ENCODE measurements at places on chromosomes 4 and X.

- DNase-seq: no peak
- no peak overlapping the region for H3K27ac ChIP-seq
- H3K36me3 ChIP-seq: no peaks in the 10 kb centered on the region
- no peaks in the 10 kb centered on the region for H3K4me1 ChIP-seq
- H3K4me3 ChIP-seq: no peak overlapping the region
- no peaks in the 10 kb centered on the region for H3K27me3 ChIP-seq
Measured at GRCh38 chr4:10667701-10668326, 16.8 kb downstream of the CLNK start.

DNA sequence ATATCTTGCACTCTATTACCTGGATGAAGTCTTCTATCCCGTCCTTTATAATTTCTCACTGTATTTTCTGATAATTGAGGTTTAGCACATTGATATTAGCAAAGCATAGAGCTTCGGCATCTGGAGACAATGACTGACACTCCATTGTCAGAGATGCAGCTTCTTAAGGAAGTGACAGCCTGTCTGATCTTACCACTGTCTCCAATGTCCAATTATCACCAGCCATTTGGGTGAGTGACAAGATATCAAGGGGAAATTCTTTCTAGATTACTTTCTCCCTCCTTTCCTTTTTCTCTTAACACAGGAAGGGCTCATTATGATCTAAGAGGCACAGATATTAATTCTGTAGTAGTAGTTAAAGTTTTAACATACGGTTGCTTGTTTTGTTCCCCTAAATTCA is 86.4 kb downstream of the LDB2 start:
- no peaks in the 10 kb centered on the region for H3K36me3 ChIP-seq
- DNase-seq: no peak
- H3K27me3 ChIP-seq: no peaks in the 10 kb centered on the region

DNA sequence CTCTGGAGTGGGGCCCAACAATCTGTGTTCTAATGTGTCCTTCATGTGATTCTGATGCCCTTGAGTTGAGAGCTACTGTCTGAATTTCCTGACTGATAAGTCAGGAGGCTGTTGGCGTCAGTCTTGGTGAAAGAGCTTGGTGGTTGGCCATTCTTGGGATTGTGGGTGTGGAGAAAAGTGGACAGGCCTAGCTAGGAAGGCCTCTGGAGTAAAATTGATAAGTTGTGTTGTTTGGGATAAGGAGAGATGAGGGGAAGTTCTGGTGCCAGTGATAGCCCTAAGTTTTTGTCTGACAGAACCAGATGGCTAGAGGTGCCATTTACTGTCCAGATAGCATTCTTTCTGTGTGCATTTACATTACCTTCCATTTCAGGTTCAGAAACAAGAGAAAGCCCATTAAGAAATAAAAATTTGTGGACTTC is 11.7 kb downstream of the NSD2 start:
- no peak for DNase-seq
- peaks cover 7% of the 10 kb centered on the region for H3K36me3 ChIP-seq
- no peak overlapping the region for H3K27ac ChIP-seq

- peak; percentile 7 for DNase-seq
- no peaks in the 10 kb centered on the region for H3K4me1 ChIP-seq
- no peak overlapping the region for H3K4me3 ChIP-seq
- H3K36me3 ChIP-seq: peaks cover 6% of the 10 kb centered on the region
Measured at GRCh38 chr4:98352396-98352795, 91.2 kb downstream of the RAP1GDS1 start.

GRCh38 chr4:12409507-12410190 is 981.0 kb upstream of the HS3ST1 start:
- H3K4me3 ChIP-seq: no peak overlapping the region
- no peak overlapping the region for H3K27ac ChIP-seq
- no peaks in the 10 kb centered on the region for H3K4me1 ChIP-seq
- no peak for DNase-seq
- H3K36me3 ChIP-seq: no peaks in the 10 kb centered on the region

DNA sequence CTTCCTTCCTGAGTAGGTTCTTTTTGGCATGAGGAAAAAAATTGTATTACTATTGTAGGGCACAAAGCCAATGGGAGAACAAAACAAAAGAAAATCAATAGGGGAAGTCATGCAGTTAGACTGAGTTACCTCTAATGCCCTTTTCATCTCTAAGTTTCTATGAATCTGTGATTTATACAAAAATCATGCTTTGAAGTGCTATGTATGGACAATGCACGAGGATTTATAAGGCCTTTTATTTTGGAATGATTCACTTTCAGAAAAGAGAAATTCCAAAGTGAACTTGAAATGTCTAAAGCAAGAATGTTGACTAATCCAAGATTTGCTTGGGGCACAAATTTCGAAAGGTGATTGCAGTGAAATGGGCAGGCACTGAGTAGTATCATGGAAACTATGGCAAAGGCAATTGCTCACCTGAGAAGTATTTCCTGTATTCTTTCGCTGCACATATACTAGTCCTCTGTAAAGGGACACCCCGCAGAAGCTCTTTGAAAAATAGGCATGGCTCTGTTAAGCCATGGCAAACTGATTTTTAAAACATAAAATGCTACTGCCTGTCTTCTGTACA is 52.8 kb downstream of the ADGRG4 start:
- no peak overlapping the region for H3K27ac ChIP-seq
- H3K36me3 ChIP-seq: no peaks in the 10 kb centered on the region
- no peaks in the 10 kb centered on the region for H3K4me1 ChIP-seq
- no peaks in the 10 kb centered on the region for H3K27me3 ChIP-seq
- H3K4me3 ChIP-seq: no peak overlapping the region

GRCh38 chr4:103008875-103009729 is 10.4 kb downstream of the SLC9B1 start:
- no peaks in the 10 kb centered on the region for H3K27me3 ChIP-seq
- H3K4me1 ChIP-seq: no peaks in the 10 kb centered on the region
- H3K4me3 ChIP-seq: no peak overlapping the region
- DNase-seq: peak; percentile 26

DNA sequence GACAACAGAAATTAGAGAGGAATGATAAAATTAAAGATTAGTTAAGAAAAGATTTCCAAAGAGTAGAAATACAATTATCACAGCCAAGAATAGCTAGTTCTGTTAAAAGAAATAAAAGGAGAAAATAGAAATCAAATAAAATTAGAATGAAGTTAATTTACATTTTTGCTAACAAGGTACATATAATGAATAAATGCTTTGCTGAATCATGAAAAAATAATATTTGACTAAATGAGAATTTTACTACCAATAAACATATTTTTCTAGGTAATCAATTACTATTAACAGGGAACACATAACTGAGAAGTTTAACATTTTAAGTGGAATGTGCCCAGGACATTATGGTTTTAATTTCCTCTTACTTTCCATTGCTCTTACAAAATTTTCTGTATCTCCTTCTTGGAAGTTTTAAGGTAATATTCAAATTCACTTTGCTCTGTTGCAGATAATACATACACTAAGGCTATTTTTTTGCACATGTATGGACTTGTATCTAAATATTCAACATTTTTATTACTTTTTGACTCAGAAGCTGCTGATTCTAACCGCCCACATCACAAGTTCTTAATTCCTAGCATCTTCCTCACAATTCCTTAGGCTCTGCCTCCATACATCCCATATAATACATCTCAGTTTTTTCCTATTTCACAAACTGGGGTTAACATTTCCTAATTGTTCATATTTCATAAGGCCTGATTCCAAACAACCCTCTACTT is 870.7 kb upstream of the INTU start:
- peaks cover 6% of the 10 kb centered on the region for H3K4me1 ChIP-seq
- H3K4me3 ChIP-seq: no peak overlapping the region

DNA sequence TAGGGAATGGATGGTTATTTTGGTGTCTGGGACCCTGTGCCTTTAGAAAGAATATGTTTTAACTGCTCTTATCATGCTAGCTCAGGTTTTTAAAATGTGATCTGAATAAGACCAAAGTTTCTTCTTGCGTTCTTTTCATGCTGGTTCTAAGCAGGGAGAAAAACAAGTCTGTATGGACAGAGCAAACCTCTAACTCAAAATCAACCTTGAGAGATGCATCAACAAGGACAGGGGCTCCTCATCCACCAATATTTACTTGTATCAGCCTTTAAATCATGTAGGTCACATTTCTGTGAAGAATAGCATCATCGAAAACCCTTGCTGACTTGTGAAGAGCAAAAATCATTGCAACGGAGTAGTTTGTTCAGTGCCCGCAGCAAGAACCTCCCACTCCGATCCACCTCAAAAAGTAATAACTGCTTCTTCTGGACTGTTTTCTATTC is 1.2 kb downstream of the ATP10D start:
- no peaks in the 10 kb centered on the region for H3K36me3 ChIP-seq
- DNase-seq: no peak
- H3K27ac ChIP-seq: no peak overlapping the region
- H3K4me3 ChIP-seq: peak overlapping the region; percentile 65
- H3K4me1 ChIP-seq: no peaks in the 10 kb centered on the region
- no peaks in the 10 kb centered on the region for H3K27me3 ChIP-seq

DNA sequence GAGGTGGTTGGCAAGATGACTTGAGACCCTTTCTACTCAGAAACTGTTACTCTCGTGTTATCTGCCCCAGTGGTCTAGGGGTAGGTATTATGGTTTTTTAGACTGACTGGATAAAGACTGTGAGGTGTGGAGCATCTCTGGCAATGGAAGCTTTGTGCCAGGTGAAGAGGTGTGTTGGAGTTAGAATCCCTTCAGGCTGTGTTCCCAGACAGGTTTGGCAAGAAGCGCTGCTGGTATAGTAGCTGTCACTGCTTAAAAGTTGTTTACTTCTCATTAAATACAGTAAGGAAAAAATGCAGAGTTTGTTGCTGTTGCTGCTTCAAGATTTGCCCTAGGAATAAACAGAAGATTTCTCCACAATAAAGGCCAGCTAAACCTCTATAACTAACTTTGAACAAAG is 35.3 kb downstream of the AREG start:
- no peak overlapping the region for H3K27ac ChIP-seq
- no peaks in the 10 kb centered on the region for H3K4me1 ChIP-seq
- H3K36me3 ChIP-seq: no peaks in the 10 kb centered on the region
- 0 out of 2 replicates have a peak, but pooled peaks cover 3% of the 10 kb centered on the region for H3K27me3 ChIP-seq

DNA sequence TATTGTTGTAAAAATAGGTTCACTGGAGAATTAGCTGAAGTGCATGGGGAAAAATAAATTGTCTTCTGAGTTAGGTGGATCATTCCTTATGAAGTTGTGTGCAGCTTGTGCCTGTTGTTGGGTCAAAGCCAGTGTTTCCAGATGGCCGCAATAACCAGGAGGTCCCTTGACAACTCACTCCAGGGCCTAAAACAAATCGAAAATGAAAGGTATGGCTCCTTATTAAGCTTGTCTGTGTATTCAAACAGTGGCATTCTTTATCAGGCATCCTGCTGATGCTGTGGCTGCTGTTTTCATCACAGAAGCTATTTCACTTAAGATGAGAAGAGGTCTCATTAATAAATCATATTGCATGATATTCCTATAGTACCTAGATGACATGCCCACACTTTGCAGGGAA is 80.2 kb downstream of the GRIA2 start:
- H3K27ac ChIP-seq: no peak overlapping the region
- H3K4me1 ChIP-seq: no peaks in the 10 kb centered on the region
- no peak overlapping the region for H3K4me3 ChIP-seq
- no peaks in the 10 kb centered on the region for H3K36me3 ChIP-seq

DNA sequence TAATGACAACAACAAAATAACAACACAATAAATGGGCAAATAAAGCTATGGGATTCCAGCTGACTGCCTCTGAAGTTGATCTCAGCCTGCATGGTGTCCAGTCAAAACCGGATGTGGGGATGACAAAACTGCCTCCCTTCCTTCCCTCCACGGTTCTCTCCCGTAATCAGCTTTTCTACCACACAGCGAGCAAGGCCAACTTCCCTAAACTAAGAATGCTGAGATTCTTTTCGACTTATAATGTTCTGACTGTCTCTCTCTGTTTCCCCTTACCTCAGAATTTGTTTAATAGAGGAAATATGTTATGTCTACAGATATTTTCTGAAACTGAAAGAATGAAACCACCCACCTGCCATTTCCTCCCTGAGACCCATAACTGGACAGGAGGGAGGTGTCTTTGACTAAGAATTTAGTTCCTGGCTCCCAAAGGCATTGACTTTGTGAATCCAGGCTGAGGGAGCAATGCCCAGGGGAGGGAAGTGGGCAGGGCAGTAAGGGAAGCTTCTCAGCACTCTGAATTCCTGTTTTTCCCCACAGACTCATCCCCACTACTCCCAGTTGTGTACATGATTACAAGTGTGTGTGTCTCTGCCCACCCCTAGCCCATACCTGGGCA is 1.0 kb upstream of the TLR1 start:
- H3K36me3 ChIP-seq: no peaks in the 10 kb centered on the region
- H3K27ac ChIP-seq: no peak overlapping the region
- no peaks in the 10 kb centered on the region for H3K4me1 ChIP-seq
- no peak for DNase-seq

DNA sequence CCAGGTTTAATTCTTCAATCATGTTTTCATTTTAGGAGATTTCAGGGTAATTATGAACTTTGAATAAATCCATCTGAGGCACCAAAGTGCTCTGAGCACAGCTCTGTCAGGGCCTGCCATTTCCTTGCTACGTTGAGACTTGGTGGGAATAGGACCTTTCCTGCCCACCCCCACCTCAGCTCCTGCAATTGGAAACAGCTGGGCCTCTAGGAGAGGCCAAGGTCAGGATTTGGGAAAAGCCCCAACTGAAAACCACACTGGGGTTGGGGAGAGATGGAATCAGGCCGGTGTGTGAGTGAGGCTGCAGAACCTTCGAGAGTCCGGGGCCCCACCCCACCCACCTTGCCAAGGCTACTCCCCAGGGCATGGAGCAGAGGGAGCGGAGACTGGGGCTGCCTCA is 212.7 kb upstream of the BCOR start:
- H3K27me3 ChIP-seq: no peaks in the 10 kb centered on the region
- no peaks in the 10 kb centered on the region for H3K36me3 ChIP-seq
- H3K4me3 ChIP-seq: no peak overlapping the region
- peak; percentile 4 for DNase-seq
- H3K4me1 ChIP-seq: no peaks in the 10 kb centered on the region

- H3K27ac ChIP-seq: no peak overlapping the region
- no peak overlapping the region for H3K4me3 ChIP-seq
- peak; percentile 2 for DNase-seq
Measured at GRCh38 chrX:35017284-35017683, 74.7 kb downstream of the FAM47B start.

DNA sequence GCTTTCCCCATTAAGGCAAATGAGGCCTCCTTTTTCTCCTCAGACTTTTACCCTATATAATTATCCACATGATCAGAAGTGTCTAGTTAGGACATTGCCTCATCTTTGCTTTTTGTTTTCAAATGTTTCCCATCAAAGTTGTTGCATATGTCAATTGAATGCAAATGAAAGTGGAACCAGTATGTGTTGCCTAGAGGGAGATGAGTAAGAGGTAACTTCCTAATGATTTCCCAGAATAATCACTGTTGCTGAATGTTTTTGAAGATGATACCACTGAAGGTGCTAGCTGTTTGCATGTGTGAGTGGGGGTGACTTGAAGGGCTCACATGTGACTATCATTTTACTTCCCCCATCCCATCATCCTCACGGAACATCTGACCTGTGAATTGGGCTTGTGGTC is 33.9 kb downstream of the PAK3 start:
- H3K36me3 ChIP-seq: peaks cover 4% of the 10 kb centered on the region
- no peak for DNase-seq
- no peak overlapping the region for H3K4me3 ChIP-seq
- peaks cover 15% of the 10 kb centered on the region for H3K4me1 ChIP-seq

Measured in SJCRH30 (cell line).